ENCODE measurements at places on chromosomes 5 and 9.

DNA sequence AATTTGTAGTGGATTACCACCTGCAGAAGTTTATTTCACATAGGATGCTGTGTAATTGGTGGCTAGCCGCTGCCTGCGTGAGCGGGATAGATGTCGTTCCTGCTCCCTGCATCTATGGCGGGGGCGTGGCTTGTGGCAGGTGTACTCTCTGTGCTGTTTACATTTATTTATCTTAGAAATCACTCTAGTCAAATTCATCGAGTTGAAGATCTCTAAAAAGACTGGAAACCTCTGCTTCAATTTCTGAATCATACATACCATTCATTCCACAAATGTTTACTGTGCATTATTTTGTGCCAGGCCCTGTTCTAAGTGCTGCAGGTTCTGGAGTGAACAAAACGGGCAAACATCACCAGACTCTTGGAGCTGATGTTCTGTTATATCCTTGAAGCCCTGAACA lies 11.9 kb downstream of the ROPN1L start:
- no peak for DNase-seq

DNA sequence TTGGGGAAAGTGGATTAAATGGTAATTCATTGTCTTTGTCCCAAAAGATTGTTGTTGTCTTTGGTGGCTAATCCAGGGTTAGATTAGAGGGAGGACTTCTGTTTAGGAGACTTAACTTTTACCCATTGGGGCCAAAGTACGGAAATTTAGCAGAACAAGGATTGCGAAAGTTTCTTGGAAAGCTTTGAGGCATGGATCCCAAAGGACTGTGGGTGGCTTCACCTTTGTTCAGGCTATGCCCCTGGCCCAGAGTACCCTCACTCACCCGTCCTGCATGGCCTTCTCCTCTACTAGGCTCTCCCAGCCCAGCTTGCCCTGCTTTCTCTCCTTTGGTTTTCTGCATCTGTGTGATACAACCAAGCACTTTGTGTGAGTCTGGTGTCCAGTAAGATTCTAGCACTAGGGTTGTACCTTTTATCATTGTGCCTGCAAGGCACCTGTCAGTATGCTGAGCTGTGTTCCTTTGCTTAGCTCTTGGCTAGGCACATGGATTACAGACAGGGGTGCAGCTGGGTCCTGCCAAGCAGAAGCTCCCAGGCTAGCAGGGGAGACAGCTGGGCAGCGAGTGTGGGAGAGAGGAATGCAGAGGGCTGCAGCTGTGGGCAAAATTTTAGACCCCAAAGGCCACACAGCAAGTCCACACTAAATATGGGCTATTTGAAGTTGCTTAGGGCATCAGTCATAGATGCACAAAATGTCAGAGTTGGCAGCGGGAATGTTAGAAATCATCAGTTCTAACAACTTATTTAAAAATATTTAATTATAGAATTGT lies 3.2 kb downstream of the PPARGC1B start:
- DNase-seq = no peak

DNA sequence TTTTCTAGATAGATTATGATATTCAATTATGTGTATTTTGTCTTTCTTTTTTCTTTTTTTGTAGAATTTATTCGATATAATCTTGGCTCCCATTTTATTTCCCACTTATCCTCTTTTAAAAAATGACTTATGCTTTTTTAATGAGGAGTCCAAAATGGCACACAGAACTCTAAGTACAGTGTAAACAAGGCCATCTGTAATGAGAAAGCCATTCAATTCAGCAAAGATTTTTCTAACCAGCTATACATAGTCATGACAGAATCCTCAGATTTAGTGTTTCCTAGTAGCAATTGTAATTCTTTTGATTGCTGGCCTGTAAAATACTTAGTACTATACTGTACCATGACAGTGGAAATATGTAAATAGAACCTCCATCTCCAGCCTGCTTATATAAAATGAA lies 651.4 kb downstream of the RAB3C start:
- no peak for DNase-seq

DNA sequence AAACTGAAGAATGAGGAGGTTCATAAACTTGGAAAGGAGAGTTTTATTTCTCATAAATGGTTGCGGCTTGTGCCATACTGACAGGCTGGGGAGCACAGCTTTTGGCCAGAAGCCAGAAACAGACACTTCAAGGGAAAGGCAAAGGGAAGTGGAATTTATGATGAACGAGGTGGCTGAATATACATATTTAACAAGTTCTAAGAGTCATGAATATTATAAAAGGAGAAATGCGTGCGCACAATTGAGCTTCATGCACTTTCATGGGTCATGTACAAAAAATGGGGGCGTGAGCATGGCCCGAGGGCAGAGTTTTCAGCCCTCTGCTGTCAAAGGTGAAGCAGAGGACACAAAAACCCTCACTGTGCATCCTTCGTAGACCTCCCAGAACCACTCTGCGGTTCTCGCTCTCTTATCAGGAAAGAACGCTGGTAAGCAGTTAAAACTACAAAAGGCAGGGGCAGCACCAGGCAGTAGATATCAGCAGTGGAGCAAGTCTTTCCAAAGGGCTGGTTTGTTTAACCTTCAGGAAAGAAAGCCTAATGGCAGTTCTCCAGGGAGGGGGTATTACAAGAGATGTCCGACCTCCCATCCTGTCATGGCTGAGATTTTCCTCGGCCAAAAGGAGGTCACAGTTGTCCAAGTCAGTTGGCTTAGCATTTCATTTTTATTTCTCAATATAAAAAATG lies 29.0 kb downstream of the AUH start:
- DNase-seq = no peak

DNA sequence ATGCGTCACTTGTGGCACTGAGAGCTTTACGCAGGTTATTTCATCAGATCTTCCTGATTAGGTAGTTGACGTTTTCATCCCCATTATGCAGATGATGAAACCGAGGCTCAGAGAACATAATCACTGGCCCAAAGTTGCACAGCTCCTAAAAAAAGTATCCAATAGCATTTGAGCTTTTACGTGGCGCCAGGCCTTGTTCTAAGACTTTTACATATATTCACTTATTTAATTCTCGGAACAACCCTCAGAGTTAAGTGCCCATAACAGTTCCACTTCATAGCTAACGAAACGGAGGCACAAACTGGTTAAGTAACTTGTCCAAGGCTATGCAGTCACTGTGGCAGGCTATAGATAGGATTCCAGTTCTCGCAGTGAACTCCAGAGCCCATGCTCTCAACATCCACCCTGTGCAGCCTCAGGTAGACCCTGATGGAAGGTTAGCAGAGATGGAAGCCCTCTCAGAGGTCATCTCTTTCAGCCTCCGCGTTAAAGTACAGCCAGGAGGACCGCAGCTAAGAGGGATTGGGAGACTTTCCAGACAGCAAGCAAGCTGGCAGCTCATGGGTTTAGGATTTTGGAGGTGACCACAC lies 39.3 kb downstream of the AMBP start:
- no peak for DNase-seq

Measured in midbrain (tissue), 1 donor.